ENCODE measurements at places on chromosomes 11 and 22.

DNA sequence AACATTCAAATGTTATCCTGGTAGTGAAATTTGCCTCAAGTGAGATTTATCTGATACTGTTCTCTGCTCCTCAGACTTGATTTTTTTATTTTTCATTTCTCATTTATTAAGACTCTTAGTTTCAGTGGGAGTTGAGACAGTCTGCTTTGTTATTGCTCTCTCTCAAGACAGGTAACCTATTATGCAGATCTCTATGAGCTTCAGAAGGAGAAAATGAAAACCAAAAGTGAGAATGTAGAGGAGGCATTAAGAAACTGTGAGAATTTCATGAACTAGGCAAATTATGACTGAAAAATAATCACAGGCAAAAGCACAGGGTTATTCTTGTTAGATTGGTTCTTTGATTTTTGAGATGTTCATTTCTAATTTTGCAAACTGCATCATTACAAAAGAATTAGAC is 290.0 kb upstream of the CHORDC1 start:
- DNase-seq = no peak

GRCh38 chr11:130369141-130369691 is 54.5 kb upstream of the ZBTB44 start:
- no peak for DNase-seq

- DNase-seq = peak; percentile 34
Observed at GRCh38 chr22:45516923-45517675, 14.4 kb downstream of the FBLN1 start.

DNA sequence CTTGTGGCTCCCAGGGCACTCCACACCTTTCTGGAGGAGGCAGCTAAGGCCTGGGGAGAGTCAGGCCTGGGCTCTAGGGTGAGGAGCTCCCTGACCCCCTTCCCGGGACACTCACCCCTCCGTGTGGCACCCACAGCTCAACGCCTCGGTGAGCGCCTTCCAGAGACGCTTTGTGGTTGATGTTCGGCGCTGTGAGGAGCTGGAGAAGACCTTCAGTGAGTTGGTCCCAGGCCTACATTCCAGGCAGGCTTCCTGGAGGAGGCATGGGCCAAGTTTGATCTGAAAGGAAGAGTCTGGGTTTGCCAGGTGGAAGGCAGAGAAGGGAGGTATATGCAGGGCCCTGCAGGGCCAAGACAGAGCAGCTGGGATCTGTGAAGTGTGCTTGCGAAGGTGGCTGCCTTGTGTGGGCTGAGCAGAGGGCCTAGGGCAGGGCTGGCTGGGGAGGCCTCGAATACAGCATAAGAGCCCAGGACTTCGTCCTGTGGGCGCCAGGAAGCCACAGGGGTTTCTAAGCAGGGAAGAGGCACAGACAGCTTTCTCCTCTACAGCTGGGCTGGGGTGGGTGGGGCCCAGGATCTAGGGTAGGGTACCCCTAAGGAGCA is 2.9 kb downstream of the TCIRG1 start:
- no peak for DNase-seq

DNA sequence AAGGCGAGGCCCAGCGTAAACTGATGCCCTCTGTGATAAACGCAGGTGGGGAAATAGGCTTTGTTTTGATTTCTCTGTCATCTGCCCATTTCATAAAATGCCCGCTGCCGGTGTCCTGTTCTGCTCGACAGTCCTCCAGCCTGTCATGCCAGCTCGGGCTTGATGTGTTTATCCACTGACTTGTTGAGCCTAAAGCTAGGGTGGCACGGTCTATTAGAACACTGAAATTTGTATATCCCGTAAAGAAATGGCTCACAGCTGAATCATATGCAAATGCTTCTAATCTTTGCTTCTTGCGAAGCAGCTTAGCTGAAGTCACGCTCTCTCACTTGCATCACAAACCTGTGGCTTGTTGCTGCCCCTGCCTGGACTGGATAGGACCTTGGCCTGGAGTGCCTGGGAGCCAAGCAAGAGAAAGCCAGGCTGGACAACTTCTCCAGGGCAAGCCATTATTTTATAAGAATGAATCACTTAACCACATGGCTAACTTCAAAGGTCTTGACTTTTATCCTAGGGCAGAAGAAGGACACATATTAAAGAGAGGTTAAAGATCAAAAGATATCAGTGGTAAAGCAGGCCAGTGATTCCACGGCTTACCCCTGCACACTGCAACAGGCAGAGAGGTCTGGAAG is 33.1 kb downstream of the EHF start:
- no peak for DNase-seq

- DNase-seq = no peak
Observed at GRCh38 chr22:28983788-28984441, 77.7 kb downstream of the C22orf31 start.

DNA sequence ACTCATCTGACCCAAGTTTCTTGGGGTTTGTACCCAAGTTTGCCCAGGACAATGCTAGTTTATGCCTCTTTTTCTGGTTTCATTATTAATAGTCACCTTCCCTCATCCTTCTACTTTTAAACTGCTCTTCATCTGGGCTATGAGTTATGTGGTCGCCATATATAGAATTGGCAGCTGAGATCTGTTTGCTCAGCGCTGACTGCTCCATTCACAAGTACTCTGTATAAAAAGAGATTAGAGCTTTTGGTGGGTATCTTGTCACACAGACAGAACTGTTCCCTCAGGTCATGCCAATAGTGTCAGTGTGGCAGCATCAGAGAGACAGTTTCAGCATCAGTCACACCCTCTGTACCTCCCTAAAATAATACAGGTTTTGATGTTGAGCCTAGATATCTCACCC is 326.0 kb downstream of the RAB38 start:
- no peak for DNase-seq

DNA sequence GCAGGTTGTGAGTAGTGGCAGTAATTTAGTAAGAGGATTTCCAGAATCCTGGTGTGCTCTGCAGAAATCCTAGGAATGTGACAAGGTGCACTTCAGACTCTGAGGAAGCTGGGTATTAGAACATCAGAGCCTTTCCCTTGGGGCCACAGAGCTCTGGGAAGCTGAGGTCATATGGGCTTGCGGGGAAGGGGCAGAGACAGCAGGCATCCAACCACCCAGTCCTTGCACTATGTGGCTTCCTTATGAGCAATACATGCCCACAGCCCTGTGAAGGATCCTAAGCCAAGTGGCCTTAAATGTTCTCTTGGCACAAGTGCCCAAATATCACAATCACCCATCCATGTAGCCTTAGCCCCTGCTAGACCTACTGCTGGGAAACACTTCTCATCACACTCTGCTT is 46.2 kb downstream of the P4HA3 start:
- no peak for DNase-seq

GRCh38 chr11:125579811-125580210 is 10.5 kb downstream of the EI24 start:
- no peak for DNase-seq

- no peak for DNase-seq
Observed at GRCh38 chr22:46303347-46303965, 6.8 kb downstream of the GTSE1 start.

GRCh38 chr11:19953909-19954308 is 206.4 kb downstream of the DBX1 start:
- peak; percentile 35 for DNase-seq

DNA sequence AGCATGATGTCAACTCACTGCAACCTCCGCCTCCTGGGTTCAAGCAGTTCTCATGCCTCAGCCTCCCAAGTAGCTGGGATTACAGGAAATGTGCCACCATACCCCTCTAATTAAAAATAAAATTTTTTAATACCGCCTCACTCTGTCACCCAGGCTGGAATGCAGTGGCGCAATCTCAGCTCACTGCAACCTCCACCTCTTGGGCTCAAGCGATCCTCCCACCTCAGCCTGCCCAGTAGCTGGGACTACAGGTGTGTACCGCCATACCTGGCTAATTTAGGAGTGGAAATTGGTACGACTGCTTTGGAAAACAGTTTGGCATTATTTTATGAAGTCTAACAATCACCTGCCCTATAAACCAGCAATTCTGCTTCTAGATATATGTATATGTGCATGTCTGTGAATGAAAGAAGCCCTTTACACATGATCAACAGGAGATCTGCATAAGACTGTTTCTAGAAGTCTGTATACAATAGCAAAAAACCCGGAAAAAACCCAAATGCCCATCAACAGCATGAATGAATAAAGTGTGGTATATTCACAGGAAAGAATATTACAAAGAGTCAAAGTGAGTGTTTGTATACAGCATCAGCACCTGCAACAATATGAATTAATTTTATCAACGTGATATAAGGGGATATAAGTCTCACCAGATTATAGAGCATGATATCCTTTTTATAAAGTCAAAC is 16.0 kb downstream of the SLC35F2 start:
- no peak for DNase-seq

DNA sequence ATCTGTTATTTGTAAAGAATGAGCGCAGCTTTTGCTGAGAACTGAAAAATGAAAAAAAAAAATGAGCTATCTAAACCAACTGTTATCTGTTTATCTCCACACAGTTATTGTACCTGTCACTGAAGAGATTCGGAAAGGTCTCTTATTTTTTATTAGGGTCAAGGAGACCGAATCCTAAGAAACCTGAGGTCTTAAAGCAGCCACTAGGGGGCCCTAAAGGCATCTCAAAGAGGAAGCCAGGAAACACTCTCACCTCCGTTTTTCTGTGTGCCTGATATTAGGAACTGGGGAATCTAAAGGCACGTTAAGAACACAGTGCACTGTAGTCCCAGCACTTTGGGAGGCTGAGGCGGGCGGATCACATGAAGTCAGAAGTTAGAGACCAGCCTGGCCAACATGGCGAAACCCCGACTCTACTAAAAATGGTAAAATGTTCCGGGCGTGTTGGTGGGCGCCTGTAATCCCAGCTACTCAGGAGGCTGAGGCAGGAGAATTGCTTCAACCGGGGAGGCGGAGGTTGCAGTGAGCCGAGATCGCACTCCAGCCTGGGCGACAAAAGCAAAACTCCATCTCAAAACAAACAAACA is 3.5 kb upstream of the LARGE1 start:
- DNase-seq = peak; percentile 58

GRCh38 chr22:17063411-17064106 is 21.2 kb upstream of the IL17RA start:
- DNase-seq = no peak

DNA sequence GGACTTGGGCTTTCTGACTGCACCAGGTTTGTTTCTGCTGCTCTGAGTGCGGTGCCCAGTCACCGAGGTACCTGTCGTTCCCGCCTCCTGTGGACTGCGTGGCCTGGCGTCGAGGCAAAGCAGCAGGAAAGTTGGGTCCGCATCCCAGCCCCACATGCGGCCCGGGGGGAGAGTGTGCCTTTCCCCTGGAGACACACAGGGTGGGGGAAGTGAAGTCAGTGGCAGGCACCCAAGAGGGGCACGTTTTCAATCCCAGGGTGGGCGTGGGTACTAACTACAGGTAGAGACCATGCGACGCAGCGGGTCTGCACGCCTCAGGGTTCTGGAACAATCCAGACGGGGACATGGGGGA is 25.3 kb upstream of the GRAMD4 start:
- DNase-seq = no peak

DNA sequence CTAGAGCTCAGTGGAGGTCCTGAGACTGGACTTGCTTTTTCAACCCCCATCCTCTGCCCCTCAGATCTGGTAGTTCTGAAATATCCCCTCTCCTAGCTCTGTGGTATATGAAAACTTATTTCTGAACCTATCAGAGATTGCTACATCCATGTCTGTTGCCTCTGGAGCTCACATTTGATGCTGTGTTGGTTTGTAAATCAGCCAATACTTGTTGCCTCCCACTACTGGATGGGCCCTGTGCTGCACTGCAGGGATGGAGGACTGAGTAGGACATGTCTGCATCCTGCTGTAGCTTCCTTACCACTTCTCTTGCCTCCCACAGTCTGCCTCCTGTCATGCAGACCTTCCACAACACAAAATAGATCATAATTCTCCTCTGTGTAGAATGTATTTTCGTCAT is 5.2 kb downstream of the OLFML1 start:
- DNase-seq = no peak

Measured in iPS-NIHi11 (cell line).